Muscle of arm (tissue), 14 donors: ENCODE measurements at places on chromosomes 2 and 18.

- no peak for DNase-seq
Observed at GRCh38 chr2:27135478-27135955, 1.1 kb upstream of the PREB start.

DNA sequence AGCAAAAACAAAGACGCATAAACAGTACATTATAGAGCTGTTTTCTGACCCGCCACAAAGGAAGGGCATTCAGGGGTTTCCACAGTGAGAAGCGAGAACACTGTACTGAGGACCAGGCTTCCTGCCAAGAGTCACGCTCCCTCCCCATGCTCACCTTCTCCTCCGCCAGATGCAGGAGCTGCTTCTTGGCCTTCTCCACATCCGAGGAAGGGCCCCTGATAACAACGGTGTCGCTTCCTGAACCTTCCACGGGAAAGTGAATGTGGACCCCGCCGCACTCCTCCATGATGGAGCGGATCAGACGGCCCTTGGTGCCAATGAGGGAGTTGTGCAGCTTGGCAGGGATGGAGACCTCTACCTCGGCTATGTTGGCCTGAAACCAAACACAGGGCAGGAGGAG, 53.8 kb downstream of the ANO7 start:
- DNase-seq, result no peak

- DNase-seq, result peak; percentile 46
Observed at GRCh38 chr2:85999061-85999831, 106.4 kb downstream of the POLR1A start.

DNA sequence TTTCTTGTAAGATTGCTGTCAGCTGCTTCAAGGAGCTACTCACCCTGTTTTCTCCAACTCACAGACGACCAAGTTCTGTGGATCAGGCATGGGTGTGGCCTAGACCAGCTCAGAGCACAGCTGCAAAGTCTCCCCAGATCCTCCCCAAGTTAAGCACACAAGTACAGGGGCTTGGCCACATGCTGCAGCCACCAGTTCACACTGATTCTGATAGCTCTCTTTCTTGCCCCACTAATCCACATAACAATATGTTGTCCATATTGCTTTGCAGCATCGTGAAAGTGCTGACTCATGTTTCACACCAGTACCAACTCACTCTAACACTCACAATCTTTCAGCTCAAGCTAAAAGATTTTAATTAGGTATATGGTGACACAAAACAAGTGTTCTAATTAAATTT, 437.0 kb downstream of the PARD3B start:
- no peak for DNase-seq

GRCh38 chr2:50116096-50117010, 915.6 kb downstream of the NRXN1 start:
- DNase-seq, result no peak

DNA sequence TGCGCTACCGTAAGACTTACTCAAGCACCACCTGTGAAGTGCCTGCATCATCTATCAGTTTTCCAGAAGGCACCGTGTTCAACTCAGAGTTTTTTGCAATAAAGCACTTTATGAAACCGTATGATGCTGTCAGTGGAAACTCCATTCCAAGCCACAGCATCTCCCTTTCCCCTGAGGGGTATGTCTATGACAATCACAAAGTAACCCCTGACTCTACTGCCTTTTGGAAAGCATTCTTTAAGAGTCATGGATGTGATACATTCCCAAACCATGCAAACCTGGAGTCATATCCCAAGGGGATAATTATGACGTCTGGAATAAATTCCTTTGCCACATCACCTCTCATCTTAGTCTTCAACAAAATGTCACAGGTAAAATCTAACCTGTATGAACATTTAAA, 39.2 kb downstream of the UNC50 start:
- DNase-seq, result no peak

- peak; percentile 48 for DNase-seq
Observed at GRCh38 chr2:66436581-66437001, 1.7 kb downstream of the MEIS1 start.

DNA sequence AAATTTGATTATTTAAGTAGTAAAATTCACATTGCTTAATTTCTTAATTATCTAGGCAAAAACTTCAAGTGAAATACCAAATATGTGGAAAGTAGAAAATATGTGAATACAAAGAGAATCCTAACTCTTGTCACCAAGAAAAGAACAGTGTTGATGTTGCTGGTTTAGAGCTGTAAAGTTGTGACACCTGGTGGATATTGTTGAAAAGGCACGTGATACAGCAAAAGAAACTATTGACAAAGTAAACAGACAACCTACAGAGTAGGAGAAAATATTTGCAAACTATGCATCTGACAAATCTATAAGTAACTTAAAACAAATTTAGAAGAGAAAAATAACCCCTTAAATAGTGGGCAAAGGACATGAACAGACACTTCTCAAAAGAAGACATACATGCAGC, 25.6 kb upstream of the ZC3H15 start:
- peak; percentile 12 for DNase-seq

DNA sequence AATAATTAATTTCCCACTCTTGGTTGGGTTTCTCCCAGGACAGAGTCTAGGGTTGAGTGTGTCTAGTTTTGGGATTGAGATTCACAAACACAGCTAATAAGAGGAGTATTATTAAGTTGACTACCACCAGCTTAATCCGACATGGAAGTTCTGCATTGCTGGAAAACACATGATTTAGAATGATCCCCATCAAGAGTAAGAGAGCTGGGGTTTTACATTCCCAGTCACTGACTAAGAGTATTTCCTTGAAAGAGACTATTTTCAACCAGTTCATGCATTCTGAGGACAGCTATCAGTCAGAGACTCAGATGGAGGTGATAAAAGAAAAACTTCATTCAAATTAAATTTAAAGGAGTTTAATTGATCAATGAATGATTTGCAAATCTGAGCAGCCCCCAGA, 334.6 kb upstream of the LRATD1 start:
- DNase-seq, result no peak

DNA sequence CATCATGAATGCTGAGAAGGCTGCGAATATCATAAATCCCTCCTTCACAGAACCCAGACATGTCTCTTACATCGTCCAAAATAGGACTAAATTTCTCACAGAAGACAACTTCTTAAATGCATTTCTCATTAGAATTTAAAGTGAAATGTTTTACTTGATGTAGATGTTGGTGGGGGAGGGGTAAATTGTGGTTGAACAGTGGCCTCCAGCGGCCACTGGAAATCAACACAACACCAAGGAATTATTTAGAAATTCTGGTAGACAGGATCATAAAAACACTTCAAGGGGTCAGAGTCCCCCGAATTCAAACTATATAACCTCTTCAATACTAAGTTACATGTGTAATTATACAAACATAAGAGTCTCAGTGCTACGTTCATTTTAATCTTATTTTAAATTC, 135.9 kb downstream of the ABCA12 start:
- DNase-seq, result peak; percentile 38

GRCh38 chr2:226136739-226137138, 662.9 kb downstream of the IRS1 start:
- DNase-seq, result no peak

DNA sequence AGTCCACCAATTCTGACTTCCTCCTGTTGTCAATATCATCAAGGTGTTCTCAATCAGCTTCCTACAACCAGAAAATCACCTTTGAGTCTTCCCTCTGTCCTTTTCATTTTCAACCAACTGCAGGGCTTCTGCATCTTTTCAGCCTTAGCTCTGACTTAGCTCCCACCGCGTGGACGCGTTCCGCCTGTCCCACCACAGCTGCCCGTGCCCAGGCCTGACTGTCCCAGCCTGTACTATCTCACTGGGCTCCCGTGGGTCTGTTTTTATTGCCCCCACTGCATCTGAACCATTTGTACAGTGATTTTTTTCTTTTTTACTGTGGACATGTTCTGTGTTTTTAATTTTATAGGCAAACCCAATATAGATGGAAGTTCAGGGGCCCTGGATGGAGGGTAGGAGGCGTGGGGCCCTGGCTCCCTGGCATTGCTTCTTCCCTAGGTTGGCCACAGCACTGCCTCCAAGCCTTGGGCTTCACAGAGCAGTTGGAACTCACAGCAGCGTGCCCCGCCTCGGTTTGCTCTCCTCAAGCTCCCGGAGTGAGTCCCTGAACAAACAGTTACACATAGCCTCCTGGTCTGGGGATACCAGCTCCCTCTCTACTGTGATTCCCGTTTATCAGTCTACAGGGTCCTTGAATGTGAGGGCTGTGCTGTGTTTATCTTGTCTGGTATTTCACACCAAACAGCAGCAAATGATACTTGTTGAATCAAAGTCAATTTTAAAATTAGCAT, 280.6 kb upstream of the PXDN start:
- DNase-seq, result no peak

DNA sequence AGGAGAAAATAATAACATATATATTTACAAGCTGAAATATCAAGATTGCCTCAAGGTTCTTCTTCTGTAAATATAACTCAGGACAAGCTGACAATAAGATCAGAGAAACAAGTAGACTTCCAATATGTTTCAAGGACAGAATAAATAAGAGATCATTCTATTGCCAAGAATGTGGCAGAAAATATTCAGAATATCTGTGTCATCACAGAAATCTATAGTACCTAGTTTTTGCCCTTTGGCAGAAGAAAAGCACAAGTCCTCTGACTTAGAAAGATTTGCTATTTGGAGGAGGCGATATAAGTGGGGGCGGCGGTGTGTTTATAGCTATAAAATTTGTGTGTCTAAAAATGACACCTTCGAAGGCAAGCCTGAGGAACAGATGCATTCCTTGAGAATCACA, 34.3 kb downstream of the ARHGAP15 start:
- no peak for DNase-seq

- no peak for DNase-seq
Observed at GRCh38 chr2:202941771-202942170, 29.7 kb downstream of the CARF start.

DNA sequence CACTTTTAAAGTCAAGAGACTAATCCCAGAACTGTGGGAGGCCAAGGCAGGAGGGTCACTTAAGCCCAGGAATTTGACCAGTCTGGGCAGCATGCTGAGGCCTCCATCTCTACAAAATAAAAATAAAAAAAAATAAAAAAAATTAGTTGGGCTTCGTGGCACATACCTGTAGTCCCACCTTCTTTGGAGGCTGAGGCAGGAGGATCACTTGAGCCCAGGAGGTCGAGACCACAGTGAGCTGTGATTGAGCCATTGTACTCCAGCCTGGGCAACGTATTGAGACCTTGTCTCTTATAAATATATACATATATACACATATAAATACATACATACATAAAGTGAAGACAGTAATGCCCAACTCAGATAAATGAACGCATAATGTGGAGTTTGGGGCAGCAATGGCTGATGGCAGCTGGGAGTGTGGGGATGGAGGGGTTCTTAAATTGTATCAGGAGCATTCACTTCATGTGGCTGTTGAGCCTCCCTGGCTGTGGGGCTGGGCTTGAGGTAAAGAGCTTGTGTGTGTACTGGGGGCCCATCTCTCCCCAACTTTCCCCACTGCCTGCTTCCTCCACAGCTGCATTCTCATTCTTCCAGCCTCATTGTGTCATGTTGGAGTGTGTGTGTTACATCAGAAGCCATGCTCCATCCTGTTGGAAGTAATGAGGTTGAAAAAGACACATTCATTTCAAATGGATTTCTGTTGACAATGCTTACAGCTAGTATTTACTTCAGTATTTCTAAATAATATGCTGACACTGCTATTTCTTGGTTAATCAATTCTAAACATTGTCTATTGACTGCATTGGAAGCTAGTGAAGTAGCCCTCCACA, 96.5 kb upstream of the HS6ST1 start:
- no peak for DNase-seq

GRCh38 chr2:8215159-8215863, 466.5 kb upstream of the ID2 start:
- DNase-seq, result no peak

DNA sequence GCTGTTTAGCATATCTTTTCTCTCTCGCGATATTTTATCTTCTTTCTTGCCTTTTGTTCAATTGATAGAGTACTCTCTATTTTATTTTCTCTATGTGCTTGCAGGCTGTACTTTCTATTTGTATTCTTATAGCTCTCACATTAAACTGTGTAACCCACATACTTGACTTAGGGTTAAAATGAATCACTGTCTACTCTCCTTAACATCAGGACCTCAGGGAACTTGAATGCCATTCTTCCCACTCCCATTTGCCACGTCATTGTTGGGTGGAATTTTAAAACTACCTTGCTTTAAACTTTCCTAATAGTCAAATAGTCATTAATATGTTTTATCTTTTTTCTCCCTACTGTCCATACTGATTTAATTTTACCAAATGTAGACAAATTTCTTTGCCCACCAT, 269.7 kb downstream of the ALPK2 start:
- no peak for DNase-seq

- peak; percentile 14 for DNase-seq
Observed at GRCh38 chr18:33870059-33870458, 292.0 kb downstream of the ASXL3 start.

DNA sequence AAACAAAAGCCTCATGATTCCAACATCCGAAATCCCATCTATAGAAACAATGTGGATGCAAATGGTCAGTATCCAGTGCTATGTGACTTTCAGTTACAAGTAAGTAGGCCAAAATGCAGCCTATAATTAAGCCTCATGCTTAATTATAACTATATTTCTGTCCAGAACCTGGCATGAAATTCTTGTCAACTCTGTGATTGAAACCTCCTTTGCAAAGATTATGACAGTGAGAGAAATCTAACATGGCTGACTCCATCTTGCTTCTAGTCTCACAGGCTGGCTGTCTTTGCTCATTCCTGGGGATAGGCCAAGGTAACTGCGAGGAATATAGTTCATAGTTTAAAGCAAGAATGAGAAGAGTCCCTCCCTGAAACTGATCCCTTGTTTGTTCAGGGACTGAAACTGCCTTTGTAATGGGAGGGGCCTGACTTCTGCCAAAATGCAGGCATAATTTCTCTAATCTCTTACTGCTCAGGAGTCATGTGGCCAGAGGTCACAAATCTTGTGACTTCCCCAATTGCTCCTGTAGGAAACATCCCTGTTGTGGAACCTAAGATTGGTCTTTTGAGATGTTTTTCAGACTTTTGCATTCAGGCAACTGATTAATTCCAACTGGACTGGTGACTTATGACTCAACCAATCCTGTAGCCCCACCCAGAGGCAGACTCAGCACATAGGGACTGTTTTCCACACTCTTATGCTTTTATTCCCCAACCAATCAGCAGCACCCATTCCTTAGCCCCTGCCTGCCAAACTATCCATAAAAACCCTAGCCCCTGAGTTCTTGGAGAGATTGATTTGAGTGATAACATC, 84.5 kb upstream of the TLK1 start:
- DNase-seq, result no peak

- DNase-seq, result no peak
Observed at GRCh38 chr18:272650-273049, 4.8 kb upstream of the THOC1 start.

DNA sequence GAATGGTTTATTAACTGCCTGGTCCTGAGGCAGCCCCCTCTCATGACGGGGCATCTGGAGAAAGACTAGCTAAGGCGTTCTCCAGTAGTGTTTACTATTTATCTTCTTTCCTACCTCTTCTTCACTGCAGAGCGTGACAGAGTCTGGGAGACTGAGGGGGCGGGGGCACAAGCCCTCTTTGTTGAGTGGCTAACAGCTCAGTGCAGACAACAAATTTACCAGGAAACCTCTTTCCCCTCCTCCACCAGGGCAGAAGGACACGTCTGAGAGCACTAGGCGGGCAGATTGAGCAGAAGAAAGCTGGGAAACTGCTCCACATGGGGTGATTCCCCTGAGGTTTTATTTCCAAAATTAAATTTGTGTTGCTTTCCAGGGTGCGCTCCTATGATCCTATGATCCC, 322.1 kb downstream of the CNTNAP5 start:
- no peak for DNase-seq
